ENCODE measurements at places on chromosomes 4 and X. TPM values are rescaled to one million over a fixed set of nuclear protein-coding genes. Genes with fewer than 3 reads are reported as not detected.

NSUN7 gene
- polyA plus RNA-seq, result 11.2 TPM

DNA sequence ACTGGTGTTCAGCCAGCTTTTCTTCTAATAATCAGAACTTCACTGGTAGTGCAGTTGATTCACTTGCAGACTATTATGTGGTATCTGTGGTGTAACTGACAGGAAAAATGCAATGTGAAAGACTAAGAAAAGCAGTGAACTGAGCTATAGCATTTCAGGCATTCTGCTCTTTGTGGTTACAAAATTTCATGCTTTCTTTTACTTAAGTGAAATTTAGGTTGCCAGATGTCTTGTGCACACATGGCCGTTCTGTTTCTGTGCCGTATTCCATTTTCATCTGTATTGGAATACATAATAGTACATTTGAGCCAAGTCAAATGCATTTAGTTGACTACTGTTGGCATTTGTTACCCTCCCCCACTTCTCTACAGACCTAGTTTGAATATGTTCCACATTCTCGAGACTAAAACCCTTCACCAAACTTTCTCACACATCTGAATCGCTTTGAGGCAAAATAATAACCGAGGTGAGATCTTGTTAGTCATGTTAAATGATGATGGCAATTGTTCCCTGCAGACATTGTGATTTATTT, 8.2 kb downstream of the RTL3 start:
- DNase-seq, result no peak

GRCh38 chr4:74376888-74377483, 12.0 kb downstream of the EREG start:
- no peak for DNase-seq

DNA sequence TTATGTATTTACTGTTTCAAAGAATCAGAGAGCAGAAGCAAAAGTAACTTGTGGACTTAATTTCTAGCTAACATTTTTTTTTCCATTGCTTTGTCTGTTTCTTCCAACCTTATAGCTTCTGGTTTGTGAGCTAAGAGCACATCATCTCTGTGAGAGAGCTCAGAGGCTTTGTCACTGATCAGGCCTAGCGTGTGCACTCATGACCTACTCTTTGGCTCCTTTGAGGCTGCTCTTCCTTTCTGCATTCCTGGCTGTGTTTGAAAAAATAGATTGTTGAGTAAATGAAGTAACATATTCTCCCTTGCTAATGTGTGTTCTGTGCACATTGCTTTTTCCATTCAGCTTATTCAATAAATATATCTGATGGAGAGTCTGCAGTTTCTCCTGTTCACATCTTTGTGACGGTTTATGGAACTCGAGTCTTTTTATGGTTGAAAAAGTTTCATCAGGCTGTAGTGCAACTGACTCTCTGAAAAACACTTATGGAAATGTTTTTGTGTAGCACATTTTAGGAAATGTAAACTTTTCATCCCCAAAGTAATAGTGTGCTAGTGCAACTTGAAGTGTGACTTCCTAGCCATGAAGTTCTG, 133.0 kb downstream of the RAPGEF2 start:
- DNase-seq, result no peak

GRCh38 chr4:76282941-76283689, 23.4 kb upstream of the STBD1 start:
- DNase-seq, result no peak

- no peak for DNase-seq
Measured at GRCh38 chrX:39891781-39892180, 206.0 kb downstream of the BCOR start.

KIAA1210 gene
- 1.3 TPM for polyA plus RNA-seq

ATP1B4 gene
- not detected for polyA plus RNA-seq

- DNase-seq, result no peak
Measured at GRCh38 chr4:900073-900472, 32.0 kb downstream of the GAK start.

DNA sequence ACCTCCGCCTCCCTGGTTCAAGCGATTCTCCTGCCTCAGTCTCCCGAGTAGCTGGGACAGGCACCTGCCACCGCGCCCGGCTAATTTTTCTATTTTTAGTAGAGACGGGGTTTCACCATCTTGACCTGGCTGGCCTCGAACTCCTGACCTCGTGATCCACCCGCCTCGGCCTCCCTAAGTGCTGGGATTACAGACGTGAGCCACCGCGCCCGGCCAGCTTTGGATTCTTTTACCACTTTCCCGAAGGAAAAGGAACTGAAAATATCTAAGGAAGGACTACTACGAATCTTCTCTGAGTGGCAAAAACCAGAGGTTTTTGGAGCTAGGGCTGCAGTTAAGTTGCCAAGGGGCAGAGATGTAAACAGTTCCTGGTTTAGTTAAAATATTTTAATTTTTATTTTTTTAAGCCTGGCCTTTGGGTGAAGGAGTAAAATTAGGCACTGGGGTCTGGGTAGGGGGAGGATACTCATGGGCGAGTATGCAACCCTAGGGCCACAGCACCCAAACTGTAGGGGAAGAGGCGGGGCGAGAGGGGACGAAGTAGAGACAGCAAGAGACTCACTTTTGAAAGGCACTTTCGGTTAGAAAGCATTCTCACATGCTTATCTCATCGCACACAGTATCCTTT, 525 bp upstream of the CISD2 start:
- peak; percentile 79 for DNase-seq

GRCh38 chr4:116664198-116664597, 421.2 kb downstream of the TRAM1L1 start:
- DNase-seq, result no peak
